ENCODE measurements at places on chromosomes 12 and 14. TPM values are rescaled to one million over a fixed set of nuclear protein-coding genes. Genes with fewer than 3 reads are reported as not detected.

RAD9B gene
- 1.9 TPM for total RNA-seq

JAG2 gene
- total RNA-seq: 5.1 TPM

CMA1 gene
- total RNA-seq: 0.98 TPM

SOAT2 gene
- total RNA-seq: not detected

ADCY4 gene
- 35.0 TPM for total RNA-seq

SLC5A8 gene
- total RNA-seq: not detected

TMEM119 gene
- 9.9 TPM for total RNA-seq

ARHGAP5 gene
- 101 TPM for total RNA-seq

Measured in subcutaneous adipose tissue (tissue), 4 donors.